ENCODE measurements at places on chromosomes 3 and 15.

DNA sequence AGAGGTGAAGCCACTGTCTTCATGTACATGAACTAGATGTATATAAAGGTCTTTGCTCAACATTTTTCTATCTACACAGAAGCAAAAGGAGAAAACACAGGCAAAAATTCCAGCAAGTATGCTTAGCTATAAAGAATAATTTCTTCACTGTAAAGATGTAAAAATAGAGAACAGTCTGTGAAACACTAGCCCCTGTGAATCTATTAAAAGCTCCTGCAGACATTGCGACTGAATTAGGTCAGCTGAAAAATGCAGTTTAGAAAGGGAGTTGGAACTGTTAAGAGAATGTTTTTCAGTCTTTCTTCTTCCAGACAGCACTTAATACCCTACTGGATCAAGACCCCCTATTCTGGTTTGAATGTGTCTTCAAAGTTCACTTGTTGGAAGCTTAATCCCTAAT is 291.5 kb downstream of the KBTBD8 start:
- no peak for DNase-seq

DNA sequence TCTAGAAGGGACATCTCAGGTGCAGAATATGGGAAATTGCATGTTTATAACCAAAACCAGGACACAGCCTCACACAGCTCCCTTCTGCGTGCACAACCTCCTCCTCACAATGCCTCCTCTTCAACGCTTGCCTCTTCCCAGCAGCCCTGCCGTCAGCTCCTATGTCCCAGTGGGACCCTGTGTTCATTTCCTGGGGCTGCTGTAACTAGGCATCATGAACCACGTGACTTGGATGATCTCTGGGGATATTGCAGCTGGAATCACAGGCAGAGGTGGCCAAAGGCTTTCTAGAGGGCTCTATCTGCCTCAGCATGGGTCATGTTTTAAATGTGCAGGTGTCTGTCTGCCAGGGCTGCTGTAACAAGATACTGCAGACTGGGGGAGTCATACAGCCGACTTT is 375.3 kb downstream of the OCA2 start:
- no peak for DNase-seq

DNA sequence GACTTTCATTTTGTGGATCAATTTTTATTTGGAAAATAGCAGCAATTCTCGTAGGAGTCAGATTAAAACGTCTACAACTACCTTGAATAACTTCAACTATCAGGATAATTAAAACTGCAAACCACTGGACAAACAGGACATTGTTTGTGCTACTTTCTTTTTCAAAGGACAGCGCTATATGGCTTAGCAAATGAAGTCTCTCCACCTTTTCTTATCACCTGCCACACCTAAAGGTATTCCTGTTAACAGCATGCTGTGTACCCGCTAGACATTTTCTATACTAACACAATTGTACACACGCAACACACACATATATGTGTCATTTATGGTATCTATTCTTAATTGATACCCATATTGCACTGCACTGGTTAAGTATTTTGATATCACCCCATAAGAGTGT is 19.2 kb downstream of the MNS1 start:
- no peak for DNase-seq

GRCh38 chr3:71801986-71802385 is 17.0 kb upstream of the PROK2 start:
- DNase-seq: no peak

GRCh38 chr15:71532994-71533393 is 277.4 kb upstream of the NR2E3 start:
- no peak for DNase-seq

DNA sequence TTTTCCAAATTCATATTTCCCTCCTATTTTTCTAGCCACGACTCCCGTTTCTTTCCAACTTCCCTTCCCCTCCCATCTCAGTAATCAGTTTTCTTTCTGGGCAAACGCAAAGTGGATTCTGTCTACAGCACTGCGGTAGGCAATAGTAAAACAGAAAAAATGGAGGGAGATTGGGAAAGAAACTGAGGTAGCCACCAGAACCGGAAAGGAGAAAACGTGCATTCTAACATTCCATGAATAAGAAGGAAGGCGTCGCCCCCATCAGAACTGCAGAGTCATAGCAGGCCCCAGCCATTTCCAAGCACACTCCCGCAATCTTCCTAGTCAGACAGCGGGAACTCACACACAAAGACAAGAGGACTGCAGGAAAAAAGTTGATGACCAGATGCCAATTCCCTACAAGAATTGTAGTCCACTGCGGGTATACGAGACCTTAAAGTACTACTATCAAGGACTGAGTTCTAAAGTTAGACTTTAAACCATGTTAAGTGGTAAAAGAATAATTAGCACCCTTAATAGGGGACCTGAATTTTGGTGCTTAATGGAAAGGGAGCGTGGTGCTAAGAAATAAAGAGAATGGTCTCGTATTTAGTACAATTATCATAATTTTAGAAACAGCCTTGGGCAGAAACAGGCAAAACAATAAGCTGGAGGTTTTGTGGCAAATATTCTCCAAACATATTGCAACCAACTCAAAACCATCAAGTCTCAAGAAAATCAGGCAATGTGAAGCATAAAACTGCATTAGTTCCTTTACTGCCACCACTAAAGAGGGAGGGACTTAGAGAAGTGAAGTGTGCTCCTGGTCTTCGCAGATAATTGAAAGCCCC is 1.4 kb downstream of the PFN2 start:
- DNase-seq: no peak

DNA sequence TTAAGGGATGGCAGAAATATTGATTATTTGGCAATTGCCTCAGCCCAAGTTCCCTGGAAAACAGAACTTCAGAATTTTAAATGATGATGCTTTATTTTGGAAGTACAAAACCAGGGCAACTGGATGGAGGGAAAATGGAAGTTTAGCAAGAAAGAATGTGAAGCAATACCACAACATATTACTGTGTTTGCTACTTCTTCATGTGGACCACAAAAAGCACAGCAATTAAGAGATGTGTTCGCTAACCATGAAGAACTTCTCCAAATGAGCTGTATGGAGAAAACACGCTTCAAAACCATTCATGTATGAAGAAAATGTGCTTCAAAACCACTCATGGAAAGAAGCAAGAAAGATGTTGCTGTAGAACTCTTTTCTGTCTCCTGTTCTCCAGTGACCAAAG is 64.7 kb upstream of the ARL6 start:
- no peak for DNase-seq

DNA sequence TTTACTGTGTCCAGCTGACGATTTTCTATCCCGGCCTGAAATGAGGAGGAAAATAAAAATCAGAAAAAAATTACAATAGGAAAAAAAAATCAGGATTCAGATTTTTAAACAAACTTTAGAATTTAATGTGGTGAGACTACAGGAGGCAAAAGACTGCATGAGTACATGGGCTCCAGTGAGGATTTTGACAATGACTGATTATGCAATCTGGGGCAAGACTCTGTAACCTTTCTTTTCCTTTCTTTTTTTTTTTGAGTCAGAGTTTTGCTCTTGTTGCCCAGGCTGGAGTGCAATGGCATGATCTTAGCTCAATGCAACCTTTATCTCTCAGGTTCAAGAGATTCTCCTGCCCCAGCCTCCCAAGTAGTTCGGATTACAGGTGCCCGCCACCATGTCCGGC is 29.9 kb downstream of the SPG11 start:
- no peak for DNase-seq

DNA sequence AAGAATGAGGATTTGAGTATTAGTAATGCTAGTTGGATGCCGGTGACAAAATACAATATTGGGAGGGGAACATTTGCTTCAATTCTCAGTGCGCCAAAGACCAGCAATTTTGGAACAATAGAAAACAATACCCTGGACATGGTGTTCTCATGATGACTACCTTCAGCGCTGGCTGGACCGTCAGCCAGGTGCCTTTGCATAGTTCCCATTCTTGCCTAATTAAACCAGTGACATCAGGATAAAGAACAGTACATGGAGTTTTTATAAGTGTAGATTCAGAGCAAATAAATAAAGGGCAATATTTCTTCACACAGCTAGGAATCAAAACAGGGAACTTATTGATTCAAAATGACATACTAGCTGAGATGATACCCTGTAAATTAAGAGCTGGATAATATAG is 404.8 kb upstream of the RORA start:
- no peak for DNase-seq

GRCh38 chr15:85725019-85725418 is 69.7 kb downstream of the KLHL25 start:
- no peak for DNase-seq

- no peak for DNase-seq
These were observed 72.2 kb downstream of the TOP2B start for GRCh38 chr3:25592510-25592968.

- no peak for DNase-seq
These were observed 631.7 kb upstream of the CCDC54 start for GRCh38 chr3:106745344-106746168.

DNA sequence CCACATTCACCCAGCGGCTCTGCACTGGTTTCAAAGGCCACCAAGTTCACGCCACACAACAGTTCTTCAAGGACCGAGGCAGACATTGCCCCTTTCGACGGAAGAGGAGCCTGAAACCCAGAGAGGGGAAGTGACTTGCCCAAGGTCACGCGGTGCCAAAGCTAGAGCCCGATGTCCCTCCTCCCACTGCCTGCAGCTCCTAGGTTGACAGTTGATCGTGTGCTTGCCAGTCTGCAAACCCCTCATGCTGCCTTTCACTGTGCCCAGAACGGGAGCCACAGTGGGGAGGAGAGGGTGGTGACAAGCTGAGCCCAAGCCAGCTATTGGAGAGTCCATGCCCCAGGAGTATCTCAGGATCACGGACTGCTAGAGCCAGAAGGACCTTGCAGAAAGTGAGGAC is 230.9 kb downstream of the XXYLT1 start:
- no peak for DNase-seq

DNA sequence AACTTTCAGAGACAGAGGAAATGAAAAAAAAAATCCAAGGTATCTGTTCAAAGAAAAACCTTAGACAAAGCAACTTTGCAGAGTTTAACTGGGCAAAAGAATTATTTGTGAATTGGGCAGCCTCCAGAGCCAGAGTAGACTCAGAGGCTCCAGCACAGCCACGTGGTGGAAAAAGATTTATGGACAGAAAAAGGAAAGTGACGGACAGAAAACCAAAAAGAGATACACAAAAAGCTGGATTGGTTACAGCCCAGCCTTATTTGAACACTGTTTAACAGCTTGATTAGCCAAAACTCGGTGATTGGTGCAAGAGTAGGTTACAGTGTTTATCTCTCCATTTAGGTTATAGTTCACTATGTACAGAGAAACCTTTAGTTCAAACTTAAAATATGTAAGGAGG is 23.7 kb upstream of the GPD1L start:
- no peak for DNase-seq

DNA sequence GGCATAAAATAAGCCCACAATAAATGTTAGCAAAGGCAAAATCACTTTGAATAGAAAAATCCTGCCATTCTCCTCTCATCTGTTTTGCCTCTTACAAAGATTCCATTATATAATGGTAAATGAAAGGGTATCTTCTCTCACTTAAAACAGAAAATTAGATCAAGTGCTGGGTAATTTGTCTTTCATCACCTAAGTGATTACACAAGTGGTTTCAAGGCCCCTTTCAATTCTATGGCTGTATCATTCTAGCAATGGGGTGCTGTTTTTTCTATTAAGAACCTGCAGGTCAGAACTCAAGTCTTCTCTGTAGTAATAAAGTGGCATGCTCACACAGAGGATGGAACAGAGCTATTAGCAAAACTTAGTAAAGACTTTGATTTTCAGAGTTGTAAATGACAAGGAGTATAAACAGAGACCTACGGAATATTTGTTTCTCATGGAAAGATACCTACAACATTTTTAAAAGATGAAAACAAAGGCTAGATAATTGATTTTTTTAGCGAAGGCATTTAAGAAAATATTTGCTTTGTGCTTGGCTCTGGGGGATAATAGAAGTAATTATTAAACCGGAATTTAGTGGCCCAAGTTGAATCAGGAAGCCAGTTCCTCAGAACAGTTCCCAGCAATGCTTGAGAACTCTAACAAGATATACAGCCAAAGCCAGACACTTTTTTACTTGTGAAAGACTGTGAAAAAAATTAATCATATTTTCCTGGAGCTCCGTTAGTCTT is 137.4 kb downstream of the CMSS1 start:
- DNase-seq: no peak

- DNase-seq: no peak
These were observed 32.9 kb downstream of the SNTN start for GRCh38 chr3:63685340-63685739.

GRCh38 chr15:92848464-92848851 is 51.7 kb upstream of the CHD2 start:
- DNase-seq: no peak

DNA sequence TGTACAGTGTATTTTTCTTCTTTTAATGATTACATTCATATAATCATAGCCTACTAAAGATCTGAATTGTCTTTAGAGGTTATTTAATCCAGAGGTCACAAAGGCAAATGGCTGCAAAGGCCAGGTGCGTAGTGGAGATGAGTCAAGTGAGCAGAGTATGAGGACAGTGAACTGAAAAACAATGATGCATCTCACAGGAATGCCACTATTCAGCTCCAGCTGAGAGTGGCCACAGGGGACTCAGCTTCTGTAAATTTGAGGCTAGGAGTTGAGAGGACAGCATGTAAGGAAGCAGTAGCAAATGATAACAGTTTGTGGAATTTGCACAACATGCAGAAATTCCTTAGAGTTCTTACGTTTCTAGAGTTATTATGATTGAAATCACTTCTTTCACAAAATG is 50.4 kb downstream of the COL6A5 start:
- no peak for DNase-seq

DNA sequence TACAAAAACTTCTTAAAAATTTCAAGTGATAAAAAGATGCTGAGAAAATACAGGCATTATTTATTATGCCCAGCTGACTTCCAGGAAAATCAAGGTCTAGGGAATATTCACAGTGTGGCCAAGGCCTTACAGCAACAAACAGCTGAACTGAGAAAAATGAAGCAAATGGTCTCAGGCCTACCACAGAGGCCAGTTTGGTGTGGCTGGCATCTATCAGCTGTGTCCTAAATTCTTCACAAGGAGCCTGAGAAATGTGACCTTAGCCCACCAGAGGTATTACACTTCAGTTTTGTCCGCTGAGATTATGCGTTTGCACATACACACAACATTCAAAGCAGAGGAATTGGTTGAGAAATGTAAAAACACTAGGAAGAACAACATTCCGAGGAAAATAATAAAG is 77.4 kb downstream of the ANP32A start:
- no peak for DNase-seq

GRCh38 chr15:28974142-28974541 is 88.4 kb downstream of the APBA2 start:
- peak; percentile 40 for DNase-seq

GRCh38 chr3:18725668-18726407 is 300.7 kb upstream of the SATB1 start:
- peak; percentile 69 for DNase-seq

GRCh38 chr15:51736069-51736468 is 1.4 kb downstream of the LYSMD2 start:
- no peak for DNase-seq

Data from naive thymus-derived CD4-positive, alpha-beta T cell (primary cell).